ENCODE measurements at places on chromosomes 16 and 17.

GRCh38 chr17:12406623-12407215 is 259.0 kb upstream of the MYOCD start:
- no peak for DNase-seq

DNA sequence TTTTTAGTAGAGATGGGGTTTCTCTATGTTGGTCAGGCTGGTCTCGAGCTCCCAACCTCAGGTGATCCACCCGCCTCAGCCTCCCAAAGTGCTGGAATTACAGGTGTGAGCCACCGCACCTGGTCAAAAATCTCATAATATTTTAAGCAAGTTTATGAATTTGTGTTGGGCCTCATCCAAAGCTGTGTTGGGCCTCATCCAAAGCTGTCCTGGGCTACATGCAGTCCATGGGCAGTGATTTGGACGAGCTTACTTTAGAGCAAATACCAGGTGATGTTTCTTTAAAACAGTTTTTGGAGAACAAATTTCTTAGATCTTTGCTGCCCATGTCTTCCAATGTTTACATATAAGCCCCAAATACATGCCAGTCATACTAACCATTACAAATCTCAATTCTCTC is 84.4 kb upstream of the C17orf78 start:
- DNase-seq = no peak

GRCh38 chr17:48555258-48556228 is 10.6 kb upstream of the HOXB2 start:
- DNase-seq = no peak

DNA sequence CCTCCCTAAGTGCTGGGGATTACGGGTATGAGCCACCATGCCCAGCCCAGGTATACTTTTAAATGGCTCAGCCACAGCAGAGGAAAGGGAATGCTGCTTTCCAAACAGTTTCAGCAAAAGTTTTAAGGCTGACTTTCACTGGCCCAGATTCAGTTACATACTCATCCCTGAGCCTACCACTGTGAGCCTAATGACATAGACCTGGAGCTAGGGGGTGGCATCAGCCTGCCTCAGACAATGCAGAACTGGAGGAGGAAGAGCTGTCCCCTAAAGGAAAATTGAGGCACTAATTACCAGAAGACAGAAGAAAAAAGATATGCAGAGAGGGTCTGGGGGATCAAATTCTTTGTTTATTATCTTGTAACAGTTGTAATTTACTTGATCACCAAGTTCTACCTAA is 43.9 kb downstream of the HS3ST4 start:
- no peak for DNase-seq

DNA sequence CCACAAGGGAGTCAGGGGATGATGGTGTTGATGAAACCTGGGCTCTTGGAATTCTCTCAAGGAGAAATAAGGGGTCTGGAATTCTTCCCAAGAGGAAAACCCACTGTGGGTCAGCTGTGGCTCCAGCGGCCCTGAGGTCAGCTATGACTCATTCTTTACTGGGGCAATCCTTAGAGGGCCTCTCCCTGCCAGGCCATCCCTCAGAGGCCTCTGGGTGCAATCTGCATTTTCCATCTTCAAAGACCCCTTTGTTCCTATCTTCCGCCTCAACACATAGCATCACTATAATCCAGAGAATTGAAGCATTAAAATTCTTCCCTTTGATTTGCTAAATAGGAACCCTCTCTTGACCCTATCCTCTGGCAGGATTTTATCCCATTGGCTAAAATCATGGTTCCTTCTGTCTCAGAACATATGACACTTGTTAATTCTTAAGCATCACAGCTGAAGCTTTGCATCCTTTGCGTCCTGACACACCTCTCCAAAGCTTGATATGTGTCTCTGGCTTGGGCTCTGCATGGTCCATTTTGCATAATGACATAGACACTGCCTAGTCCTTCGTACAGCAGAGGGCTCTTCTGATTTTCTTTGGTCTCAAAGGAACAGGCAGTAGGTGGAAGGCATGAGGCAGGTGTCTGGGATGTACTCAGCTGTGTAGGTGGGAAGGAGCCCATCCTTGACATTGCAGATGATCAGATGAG is 4.4 kb upstream of the KRT37 start:
- DNase-seq = no peak

- DNase-seq = no peak
Measured at GRCh38 chr16:81572386-81573144, 128.0 kb downstream of the CMIP start.

GRCh38 chr16:76059186-76059585 is 218.0 kb upstream of the CNTNAP4 start:
- DNase-seq = peak; percentile 23

DNA sequence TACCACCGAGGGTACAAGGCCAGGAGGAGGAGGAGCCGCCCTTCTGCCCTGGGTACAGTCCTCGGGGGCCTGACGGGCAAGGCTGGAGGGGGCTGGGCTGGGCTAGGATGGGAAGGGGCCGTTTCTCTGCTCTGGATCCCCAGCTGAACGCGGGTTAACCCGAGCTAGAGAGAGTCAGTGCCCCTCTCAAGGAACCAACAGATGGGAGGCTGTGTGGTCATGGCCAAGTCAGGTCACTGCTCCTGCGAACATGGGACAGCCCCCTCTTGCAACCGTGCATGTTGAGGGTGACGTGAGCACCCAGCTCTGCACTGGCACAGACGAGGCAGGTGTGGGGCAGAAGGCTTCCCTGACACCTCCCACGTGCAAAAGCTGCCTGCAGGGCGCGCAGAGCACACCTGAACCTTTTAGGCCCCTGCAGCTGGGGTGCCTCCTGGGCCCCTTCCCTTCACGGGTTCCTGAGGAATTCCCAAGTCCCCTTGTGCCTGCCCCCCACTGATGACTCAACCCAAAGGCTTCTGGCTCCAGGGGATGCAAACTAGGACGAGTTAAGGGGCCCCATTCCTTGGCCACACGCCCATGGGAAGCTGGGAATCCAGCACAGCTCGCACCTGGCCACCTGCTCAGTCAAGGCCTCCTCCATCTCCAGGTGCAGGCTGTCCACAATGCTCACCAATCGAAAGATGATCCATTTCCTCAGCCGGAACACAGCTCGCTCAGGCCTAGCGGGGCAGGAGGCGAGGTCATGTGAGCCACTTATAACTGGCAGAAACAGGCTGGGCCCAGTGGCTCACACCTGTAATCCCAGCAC is 6.3 kb downstream of the MYBBP1A start:
- no peak for DNase-seq

- no peak for DNase-seq
Measured at GRCh38 chr16:47382362-47382761, 78.5 kb downstream of the ITFG1 start.

Data from HS-5 (cell line).